DMS 273 treated with DMSO at 0.1 percent for 48 hours (cell line): ENCODE measurements at places on chromosomes 12 and 14.
A peak's percentile ranks its signal among the peaks of the same experiment; 100 is the strongest.

GRCh38 chr14:39094515-39094914 lies 8.5 kb downstream of the SEC23A start:
- no peak for DNase-seq

DNA sequence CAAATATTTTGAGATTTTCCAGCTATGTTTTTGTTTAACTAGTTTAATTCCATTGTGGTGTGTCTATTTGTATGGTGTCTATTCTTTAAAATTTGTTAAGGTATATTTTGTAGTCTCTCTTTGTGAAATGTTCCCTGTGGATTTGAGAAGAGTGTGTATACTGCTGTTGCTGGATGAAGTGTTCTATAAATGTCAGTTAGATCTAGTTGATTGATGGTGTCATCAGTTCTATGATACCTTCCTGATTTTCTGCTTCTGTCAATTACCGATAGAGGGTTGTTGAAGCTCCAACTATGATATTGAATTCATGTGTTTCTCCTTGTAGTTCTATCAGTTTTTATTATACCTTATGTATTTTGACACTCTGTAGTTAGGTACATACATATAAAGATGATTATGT lies 53.1 kb downstream of the FUT8 start:
- DNase-seq = no peak

DNA sequence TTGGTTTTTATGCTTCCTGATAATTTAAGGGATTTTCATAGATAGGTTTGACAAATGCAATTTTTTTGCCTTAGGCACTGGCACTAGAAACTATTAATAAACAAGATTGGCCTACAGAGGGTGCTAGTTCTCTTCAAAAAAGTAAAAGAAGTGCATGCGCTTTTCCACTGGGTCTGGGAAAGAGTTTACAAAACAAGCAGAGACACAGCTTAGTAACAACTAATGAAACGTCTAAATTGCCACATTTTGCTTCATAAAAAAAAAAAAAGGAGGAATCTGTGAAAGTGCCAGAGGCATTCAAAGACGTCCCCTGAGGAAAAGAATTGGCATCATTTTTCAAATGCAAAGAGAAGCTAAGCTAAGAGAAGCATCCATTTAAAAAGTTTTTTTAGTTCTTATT lies 58.3 kb upstream of the EEA1 start:
- peak; percentile 8 for DNase-seq

DNA sequence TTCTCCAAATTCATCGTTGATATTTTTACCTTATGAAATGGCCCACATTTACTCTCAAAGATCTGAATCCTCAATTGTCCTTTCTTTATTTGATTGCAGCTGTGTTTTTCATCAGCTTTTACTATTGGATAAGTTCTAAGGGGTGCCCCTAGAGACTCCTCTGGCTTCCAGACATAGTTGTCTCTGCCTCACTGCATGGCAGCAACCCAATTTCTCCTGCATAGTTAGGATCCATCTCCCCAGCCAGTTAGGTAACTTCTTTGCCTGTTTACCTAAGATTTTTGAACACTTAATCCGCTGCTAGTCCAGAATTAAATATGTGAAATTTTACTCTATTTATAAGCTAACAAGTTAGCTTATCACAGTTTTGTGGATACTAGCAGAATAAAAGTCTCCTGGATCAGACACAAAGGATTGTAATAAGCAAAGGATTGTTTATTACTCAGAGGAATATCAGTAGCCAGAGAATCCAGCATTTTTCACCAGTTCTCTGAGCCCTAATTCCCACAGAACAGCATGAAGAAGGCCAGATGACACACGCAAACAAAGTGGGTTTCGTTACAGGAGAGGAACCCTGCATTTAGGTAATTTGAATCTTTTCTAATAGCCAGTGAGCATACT lies 101.1 kb downstream of the BBS10 start:
- no peak for DNase-seq

- no peak for DNase-seq
Measured at GRCh38 chr14:62645649-62646048, 399.6 kb downstream of the KCNH5 start.

DNA sequence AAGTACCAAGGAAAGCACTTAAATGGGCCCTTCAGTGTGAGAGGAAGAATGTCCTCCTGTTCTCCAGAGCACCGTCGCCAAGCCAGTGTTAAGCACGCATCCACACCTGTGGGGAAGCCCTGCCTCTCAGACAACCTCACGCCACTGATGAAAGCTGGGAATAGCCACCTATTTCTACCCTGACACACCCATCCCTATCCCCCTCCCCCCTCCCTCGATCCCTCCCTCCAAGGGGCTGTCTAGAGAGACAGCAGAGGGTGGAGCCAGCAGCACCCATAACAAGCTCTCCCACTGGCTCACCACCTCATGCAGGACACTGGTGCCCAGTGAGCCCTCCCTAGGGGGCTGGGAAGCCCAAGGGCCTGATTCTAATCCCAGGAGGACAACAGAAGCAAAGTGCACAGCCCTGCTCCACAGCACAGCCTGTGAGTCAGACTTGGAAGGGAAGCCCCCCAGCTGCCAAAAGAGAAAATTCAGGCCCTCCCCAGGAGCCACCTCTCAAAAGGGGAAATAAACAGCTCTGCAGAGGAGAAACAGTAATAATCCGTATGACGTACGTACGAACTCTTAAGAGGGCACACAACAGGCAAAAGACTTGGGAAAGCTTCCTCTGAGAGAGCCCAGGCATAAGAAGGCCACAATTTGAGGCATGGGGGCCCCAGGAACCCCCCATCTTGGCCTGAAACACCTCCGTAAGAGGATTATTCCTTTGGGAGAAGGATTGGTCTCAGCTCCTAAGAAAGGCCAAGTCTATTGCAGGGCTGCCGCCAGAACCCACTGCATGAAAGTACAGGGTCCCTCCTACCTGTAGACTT lies 7.8 kb downstream of the PITPNM2 start:
- no peak for DNase-seq

- no peak for DNase-seq
Measured at GRCh38 chr12:3328571-3328970, 162.4 kb upstream of the PRMT8 start.

- peak; percentile 22 for DNase-seq
Measured at GRCh38 chr14:74324931-74325361, 22.2 kb upstream of the ABCD4 start.

DNA sequence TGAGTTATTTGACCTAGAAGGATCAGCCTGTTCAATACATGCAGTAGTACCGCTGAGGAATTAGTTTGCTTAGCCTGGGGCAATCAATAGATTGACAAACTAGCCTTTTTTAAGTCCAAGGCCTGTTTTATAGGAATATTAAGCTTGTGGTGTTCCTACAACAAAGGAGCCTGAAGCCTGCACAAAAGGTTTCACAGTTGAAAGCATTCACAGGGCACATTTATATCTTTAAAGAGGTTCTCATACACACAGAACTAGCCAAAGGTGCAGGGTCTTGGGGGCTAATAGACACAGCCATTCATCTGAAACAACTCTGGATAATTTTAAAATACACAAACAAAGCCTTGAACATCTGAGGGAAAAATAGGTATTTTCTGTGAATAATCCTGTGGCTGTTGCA lies 160.3 kb downstream of the RPS29 start:
- no peak for DNase-seq

DNA sequence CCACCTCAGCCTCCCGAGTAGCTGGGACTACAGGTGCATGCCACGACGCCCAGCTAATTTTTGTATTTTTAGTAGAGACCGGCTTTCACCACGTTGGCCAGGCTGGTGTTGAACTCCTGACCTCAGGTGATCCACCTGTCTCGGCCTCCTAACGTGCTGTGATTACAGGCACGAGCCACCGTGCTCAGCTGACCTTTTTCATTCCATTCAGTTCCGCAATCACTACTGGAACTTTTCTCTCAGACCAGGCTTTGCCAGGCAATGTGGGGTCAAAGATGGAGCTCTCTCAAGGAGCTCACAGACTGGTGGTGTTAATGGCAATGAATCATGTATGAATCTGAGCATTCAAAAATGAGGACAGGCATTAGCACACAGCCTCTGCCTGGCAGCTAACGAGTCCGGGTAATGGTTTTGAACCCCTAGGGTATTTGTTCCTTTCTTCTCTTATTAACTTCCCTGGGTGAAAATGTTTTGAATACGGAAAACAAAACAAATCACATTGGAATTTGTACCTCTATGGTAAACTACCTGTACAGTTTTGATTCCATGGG lies 9.4 kb upstream of the TCHP start:
- DNase-seq = no peak

DNA sequence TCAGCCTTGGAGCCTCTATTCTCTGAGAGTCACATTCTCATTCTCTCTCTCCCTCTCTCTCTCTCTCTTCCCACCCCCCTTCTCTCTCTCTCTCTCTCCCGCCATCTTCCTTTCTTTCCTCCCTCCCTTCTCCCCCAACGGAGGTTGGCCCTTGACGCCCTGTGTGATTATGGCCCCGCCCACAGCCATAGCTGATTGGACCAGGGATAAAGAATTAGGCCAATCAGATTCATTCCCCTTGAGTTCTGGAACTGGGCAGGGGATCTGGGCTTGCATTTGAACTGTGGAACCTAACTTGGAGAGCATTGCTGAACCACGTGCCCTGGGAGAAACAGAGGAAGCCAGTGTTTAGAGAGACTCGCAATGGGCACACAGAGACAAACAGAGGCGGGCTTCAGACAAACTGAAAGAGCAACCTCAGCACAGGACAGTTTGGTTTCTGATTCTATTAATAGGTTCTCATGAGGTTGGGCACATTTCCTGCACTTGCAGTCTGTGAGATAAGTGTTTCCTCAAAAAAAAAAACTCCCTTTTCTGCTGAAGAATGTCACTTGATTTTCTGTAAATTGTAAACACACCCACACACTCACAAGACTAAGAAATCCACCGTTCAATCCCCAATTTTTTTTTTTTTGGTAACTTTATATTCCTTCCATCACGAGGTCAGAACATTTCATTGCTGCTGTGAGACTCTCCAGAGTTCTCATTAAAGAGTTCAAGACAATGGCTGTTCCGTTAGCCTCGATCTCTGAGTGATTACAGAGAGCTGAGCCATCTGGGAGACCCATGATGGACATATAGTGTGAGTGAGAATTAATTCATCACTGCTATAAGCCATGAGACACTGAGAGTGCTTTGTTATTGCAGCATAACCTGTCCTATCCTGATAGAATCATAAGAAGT lies 3.5 kb upstream of the P2RX7 start:
- DNase-seq = no peak

DNA sequence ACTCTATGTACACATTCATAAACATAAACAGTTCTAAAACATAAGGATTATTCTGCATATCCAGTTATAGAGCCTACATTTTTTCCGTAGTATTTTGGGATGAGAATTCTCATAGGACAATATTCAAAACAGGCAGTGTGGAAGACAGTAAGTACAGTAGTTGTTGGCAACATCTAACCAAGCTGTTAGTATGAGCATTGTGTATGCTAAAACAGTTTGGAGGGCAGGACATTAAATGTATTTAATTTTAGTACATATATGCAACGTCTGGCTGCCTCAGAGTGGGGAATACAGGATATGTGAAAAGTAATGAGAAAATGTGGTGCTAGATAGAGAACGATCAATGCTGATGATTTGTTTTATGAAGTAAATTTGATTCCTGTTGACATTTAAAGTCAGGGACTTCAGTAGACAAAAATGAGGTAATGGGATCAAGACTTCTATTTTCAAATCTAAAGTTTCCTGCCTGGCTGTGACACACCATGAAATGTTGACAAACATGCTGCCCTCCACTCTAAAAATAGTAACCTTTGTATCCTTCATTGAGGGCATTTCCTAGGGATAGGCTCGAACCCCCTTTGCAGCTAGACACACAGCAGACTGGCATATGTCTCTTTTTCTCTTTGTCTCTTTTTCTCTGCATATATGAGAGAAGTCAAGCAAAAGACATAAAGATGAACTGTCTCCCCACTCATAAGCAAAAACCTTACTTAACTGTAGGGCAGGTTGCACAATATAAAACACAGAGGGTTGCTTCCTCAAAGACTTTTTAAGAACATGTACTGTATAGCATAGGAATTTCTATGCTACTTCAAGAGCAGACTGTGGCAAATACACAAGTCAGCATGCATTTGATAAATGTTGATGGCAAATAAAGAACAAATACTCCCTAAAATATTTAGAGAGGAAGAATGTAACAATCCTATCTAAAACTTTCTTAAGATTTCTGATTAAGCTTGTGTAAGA lies 75.5 kb upstream of the GTF2A1 start:
- DNase-seq = no peak

- DNase-seq = no peak
Measured at GRCh38 chr14:67529947-67530935, 2.8 kb upstream of the PLEKHH1 start.

DNA sequence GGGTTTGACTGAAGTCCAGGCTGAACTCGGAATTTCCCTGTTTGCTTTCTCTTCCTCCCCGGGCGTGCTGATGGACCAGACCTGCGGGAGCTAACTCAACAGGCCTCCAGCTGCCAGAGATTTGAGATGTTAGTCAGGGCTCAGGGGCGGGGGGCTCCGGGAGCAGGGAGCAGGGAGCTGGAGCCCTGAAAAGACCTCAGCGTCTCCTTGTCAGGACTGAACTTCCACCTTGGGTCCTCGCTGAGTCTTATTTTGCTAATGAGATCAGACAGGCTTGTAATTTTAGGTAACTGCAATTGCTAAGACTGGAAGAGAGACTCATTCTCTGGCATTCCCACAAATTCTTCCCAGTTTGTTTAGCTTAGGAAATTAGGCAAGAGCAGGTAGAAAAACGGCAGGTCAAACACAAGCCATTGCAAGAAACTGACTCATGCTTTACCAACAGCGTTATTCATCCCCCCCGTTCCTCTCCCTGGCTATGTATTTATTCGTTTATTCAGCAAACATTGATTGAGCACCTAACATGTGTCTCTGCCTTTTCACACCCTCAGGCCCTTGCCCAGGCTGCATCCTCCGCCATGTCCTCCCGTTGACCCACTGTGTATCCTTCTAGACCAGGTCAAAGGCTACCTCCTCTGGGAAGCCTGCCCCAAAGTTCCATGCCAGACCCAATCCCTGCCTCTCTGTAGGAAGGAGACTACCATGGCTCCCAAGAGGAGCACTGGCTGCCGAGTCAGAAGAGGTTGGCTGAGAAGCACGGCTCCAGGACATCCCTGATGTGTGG lies 80.4 kb upstream of the DIO3 start:
- no peak for DNase-seq

GRCh38 chr14:67526676-67527459 lies 6.2 kb upstream of the PLEKHH1 start:
- peak; percentile 32 for DNase-seq

- DNase-seq = no peak
Measured at GRCh38 chr12:103422328-103422727, 73.4 kb downstream of the C12orf42 start.

GRCh38 chr14:103428723-103429556 lies 43.7 kb downstream of the MARK3 start:
- no peak for DNase-seq

- no peak for DNase-seq
Measured at GRCh38 chr14:105325716-105326567, 11.4 kb downstream of the PACS2 start.
